ENCODE measurements at places on chromosomes 2 and 18. TPM values are rescaled to one million over a fixed set of nuclear protein-coding genes. Genes with fewer than 3 reads are reported as not detected.

The CAPN13 gene
- total RNA-seq = 0.14 TPM

The GALNT13 gene
- 18.4 TPM for total RNA-seq

The MARCHF4 gene
- total RNA-seq = 0.09 TPM

The DNAH6 gene
- 1.3 TPM for total RNA-seq
